ENCODE measurements at places on chromosomes 7 and 10.

DNA sequence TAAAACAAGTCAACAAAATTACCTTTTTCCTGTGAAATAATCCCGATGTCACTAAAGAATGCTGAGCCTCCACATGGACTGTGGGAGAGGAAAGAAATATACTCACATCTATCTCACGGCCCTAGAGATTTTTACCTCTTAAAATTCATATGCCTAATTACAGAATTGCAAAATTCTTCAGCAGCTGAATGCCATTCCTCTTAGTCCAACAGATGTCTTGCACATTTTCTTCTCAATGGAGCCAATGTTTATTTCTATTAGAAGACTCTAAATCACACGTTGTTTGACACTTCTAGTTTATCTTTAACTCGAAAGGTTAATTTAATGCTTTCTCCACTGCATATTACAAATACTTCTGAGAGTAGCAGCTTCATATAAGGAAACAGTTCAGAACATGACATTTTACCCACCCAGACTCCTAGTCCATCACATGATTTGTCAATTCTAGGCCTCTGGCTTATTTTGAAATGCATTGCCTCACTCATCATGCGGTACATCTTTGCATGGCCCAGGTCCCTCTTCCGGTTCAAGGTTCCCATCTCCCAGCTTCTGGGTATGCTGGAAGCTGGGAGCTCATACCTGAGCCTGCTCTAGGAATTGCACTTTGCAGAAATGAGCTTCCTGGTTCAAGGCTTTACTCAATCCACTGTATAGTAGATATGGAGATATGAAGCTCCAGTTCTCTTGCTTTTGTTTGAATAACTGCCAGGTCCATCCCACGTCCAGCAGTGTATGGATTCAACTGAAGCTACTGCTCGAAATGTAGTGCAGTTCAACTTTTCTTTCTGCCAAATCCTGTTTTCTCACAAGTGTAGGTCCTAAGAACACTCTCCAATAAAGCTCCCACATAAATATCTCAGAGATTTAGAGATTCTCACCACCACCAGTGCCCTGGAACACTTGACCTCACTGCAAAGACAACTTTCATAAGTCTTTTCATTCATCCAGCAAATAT, 306.2 kb downstream of the GPR37 start:
- DNase-seq, result no peak

- DNase-seq, result no peak
Observed at GRCh38 chr7:134811765-134812164, 32.3 kb downstream of the CALD1 start.

GRCh38 chr10:17684537-17684936, 40.6 kb downstream of the STAM start:
- DNase-seq, result no peak

DNA sequence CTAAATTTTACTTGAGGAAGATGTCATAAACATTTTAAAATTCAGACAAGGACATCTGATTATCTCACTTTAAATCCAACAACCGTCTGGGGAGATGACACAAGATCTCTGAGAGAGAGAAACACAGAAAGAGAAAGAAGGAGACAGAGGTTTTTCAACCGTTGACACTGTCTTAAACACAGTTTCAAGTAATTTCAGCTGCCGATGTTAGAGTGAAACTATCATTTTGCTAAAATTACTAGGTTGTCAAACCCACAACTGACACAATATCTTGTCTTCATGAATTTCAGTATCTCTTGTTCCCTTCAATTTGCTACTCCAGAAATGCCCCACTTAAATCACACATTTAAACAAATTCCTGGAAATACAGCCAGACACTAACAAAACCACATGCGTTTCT, 174.8 kb downstream of the RAPGEF5 start:
- no peak for DNase-seq
